ENCODE measurements at places on chromosomes 4 and X. TPM values are rescaled to one million over a fixed set of nuclear protein-coding genes. Genes with fewer than 3 reads are reported as not detected.
A peak's percentile ranks its signal among the peaks of the same experiment; 100 is the strongest.

- H3K4me3 ChIP-seq: no peak overlapping the region
- peaks cover 9% of the 10 kb centered on the region for H3K36me3 ChIP-seq
- no peaks in the 10 kb centered on the region for H3K27me3 ChIP-seq
Observed at GRCh38 chr4:1986578-1987210, 22.1 kb downstream of the NELFA start.

- no peak for DNase-seq
- H3K4me1 ChIP-seq: no peaks in the 10 kb centered on the region
- H3K27me3 ChIP-seq: no peaks in the 10 kb centered on the region
- H3K27ac ChIP-seq: no peak overlapping the region
- H3K36me3 ChIP-seq: no peaks in the 10 kb centered on the region
Observed at GRCh38 chr4:90103991-90104390, 23.2 kb upstream of the CCSER1 start.

Gene GABRG1
- total RNA-seq: not detected

GRCh38 chr4:72690771-72691170 lies 121.8 kb upstream of the ADAMTS3 start:
- H3K4me1 ChIP-seq: no peaks in the 10 kb centered on the region
- no peak overlapping the region for H3K27ac ChIP-seq
- DNase-seq: no peak
- H3K36me3 ChIP-seq: no peaks in the 10 kb centered on the region
- no peaks in the 10 kb centered on the region for H3K27me3 ChIP-seq

- no peak overlapping the region for H3K27ac ChIP-seq
- H3K27me3 ChIP-seq: no peaks in the 10 kb centered on the region
- no peak overlapping the region for H3K4me3 ChIP-seq
- no peaks in the 10 kb centered on the region for H3K36me3 ChIP-seq
- no peak for DNase-seq
Observed at GRCh38 chrX:135416546-135416945, 5.2 kb upstream of the SMIM10L2A start.

- H3K4me1 ChIP-seq: no peaks in the 10 kb centered on the region
- H3K36me3 ChIP-seq: no peaks in the 10 kb centered on the region
- no peak for DNase-seq
Observed at GRCh38 chrX:73206366-73206765, 8.3 kb downstream of the NAP1L2 start.

DNA sequence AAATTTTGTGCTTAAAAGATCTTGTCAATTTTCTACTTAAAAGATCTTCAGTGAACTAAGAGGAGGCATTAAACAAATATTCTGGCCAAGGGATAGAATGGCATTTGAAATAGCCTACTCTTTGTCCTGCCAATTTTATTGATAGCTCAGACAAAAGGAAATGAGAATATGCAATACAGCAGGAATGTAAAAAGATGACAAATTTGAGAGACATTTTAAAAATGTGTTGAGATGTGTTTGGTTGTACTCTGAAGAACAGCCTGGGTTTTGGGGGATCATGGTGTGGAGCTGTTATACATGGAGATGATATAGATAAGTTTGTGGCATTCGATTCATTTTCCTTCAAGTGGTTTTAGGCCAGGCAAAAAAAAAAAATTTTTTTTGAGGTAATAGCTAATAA lies 11.6 kb upstream of the MAD2L1 start:
- DNase-seq: no peak
- H3K36me3 ChIP-seq: no peaks in the 10 kb centered on the region
- no peak overlapping the region for H3K4me3 ChIP-seq
- H3K27me3 ChIP-seq: no peaks in the 10 kb centered on the region

DNA sequence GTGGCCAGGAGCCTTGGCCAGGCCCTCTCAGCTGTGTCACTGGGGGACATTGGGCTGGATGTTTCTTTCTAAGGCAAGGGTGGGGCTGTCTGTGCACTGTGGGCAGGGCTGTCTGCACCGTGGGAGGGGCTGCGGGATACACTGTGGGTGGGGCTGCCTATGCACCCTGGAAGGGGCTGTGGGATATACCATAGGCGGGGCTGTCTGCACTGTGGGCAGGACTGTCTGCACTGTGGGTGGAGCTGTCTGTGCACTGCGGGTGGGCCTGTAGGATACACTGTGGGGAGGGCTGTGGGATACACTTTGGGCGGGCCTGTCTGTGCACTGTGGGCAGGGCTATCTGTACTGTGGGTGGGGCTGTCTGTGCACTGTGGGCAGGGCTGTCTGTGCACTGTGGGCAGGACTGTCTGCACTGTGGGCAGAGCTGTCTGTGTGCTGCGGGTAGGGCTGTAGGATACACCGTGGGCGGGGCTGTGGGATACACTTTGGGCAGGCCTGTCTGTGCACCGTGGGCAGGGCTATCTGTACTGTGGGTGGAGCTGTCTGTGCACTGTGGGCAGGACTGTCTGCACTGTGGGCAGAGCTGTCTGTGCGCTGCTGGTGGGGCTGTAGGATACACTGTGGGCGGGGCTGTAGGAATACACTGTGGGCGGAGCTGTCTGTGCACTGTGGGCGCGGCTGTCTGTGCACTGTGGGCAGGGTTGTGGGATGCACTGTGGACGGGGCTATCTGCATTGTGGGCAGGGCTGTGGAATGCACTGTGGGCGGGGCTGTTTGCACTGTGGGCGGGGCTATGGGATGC lies 31.1 kb downstream of the ACOX3 start:
- no peak overlapping the region for H3K4me3 ChIP-seq
- no peak overlapping the region for H3K27ac ChIP-seq
- DNase-seq: peak; percentile 62
- no peaks in the 10 kb centered on the region for H3K4me1 ChIP-seq
- H3K36me3 ChIP-seq: no peaks in the 10 kb centered on the region

GRCh38 chr4:169062897-169063244 lies 52.8 kb upstream of the CBR4 start:
- no peaks in the 10 kb centered on the region for H3K4me1 ChIP-seq
- peak overlapping the region; percentile 61 for H3K27ac ChIP-seq
- no peak overlapping the region for H3K4me3 ChIP-seq

Gene CPEB2
- total RNA-seq: 12.0 TPM

Gene SPP1
- total RNA-seq: 11.6 TPM

Gene KCTD8
- total RNA-seq: 0.27 TPM

GRCh38 chrX:9855561-9856283 lies 69.5 kb downstream of the SHROOM2 start:
- no peak for DNase-seq
- H3K27ac ChIP-seq: no peak overlapping the region
- H3K27me3 ChIP-seq: no peaks in the 10 kb centered on the region

DNA sequence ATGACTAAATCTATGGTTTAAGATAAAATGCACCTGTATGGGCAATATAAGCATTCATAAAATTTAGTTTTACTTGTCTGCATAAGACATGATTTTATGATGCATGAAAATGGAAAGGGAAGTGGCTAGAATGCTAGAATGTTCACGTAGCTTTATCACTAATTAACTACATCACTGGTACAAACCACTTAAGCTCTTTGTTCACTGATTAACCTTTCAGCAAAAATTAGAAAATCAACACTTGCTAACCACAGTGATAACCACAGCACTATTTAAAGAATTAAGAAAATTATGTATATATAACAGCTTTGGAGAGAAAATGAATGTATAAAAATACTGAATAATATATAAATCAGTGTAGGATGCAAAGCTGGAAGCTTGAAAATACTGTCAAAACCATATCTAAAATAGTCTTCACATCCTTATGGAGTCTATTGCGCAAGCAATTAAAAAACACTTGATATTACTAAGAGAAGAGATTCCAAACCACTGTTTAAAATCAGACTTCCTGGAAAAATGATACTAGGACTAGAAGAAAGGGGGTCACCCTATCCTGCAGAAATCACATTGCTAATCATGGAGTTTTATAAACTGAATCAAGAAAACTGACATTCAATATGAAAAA lies 51.9 kb downstream of the EFHC2 start:
- no peak overlapping the region for H3K27ac ChIP-seq
- no peaks in the 10 kb centered on the region for H3K27me3 ChIP-seq
- H3K4me1 ChIP-seq: no peaks in the 10 kb centered on the region
- H3K36me3 ChIP-seq: no peaks in the 10 kb centered on the region

DNA sequence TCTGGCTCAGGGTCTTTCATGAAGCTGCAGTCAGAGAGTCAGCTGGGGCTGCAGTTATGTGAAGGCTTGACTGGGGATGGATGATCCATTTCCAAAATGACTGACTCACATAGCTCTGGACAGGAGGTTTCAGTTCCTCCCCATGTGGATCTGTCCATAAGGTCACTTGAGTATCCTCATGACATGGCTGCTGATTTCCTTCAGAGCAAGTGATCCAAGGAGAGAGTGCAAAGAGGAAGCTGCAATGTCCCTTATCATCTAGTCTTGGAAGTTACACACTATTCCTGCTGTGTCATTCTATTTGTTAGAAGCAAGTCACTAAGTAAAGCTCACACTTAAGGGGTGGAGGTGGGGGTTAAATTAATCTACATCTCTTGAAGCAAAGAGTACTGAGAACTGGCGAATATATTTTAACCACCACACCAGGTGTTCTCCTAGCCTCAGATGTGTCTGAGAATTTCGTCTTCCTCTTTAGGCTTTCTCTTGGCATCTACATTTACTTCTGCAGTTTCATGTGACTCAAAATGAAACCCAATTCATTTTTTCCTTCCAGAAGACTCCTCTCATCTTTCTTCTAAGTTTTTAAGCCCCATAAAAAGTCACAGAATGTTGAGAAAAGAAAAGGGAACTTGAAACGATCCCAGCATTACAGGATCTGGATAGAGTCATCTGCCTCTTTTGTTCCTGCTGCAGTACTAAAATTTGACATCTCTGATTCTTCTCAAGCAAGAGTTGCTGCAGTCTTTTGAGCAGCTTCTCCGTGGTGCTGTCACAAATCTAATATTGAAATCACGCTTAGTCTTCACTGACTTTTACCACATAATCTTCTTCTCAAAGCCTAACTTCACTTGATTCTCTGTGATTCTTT lies 3.8 kb upstream of the GRPR start:
- no peaks in the 10 kb centered on the region for H3K27me3 ChIP-seq
- no peak overlapping the region for H3K27ac ChIP-seq
- no peak for DNase-seq

DNA sequence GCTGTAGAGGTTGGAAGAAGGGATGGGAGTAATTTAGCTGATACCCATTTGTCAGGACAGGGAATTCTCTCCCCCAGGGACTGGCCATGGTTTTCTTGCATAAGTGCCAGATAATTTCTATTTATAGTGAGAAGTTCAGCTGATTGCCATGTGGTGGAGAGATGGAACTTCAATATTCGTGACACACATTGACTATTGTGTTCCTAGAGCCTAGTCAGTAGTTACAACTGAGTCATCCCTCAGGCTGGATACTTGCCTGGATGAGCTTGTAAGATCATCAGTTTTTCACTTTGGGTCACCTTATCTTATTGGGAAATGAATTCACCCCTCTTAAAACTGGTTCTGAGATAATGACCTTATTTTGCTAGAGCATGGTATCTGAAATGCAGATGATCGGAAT lies 32.2 kb downstream of the CFAP299 start:
- no peak overlapping the region for H3K4me3 ChIP-seq
- DNase-seq: no peak
- H3K4me1 ChIP-seq: no peaks in the 10 kb centered on the region
- H3K27me3 ChIP-seq: no peaks in the 10 kb centered on the region

- H3K27ac ChIP-seq: no peak overlapping the region
- no peak for DNase-seq
- H3K4me3 ChIP-seq: no peak overlapping the region
- no peaks in the 10 kb centered on the region for H3K27me3 ChIP-seq
- no peaks in the 10 kb centered on the region for H3K4me1 ChIP-seq
Observed at GRCh38 chr4:38921151-38921550, 53.5 kb downstream of the FAM114A1 start.

Gene SYP
- total RNA-seq: 6.4 TPM

Gene FRG2
- not detected for total RNA-seq

- DNase-seq: no peak
- H3K4me1 ChIP-seq: no peaks in the 10 kb centered on the region
- no peaks in the 10 kb centered on the region for H3K36me3 ChIP-seq
- H3K27me3 ChIP-seq: no peaks in the 10 kb centered on the region
Observed at GRCh38 chr4:139493176-139493575, 39.3 kb downstream of the RAB33B start.

Gene DACH2
- total RNA-seq: not detected

- DNase-seq: no peak
- no peak overlapping the region for H3K27ac ChIP-seq
- no peaks in the 10 kb centered on the region for H3K36me3 ChIP-seq
- H3K4me3 ChIP-seq: no peak overlapping the region
- no peaks in the 10 kb centered on the region for H3K4me1 ChIP-seq
Observed at GRCh38 chr4:128161138-128161537, 100.0 kb downstream of the LARP1B start.

Gene HHIP
- total RNA-seq: 5.9 TPM

GRCh38 chr4:155632310-155632840 lies 34.3 kb upstream of the GUCY1A1 start:
- DNase-seq: no peak
- no peaks in the 10 kb centered on the region for H3K4me1 ChIP-seq
- no peaks in the 10 kb centered on the region for H3K36me3 ChIP-seq
- H3K27ac ChIP-seq: no peak overlapping the region
- no peak overlapping the region for H3K4me3 ChIP-seq

- no peak overlapping the region for H3K27ac ChIP-seq
- no peak for DNase-seq
- no peaks in the 10 kb centered on the region for H3K4me1 ChIP-seq
- H3K27me3 ChIP-seq: no peaks in the 10 kb centered on the region
- H3K36me3 ChIP-seq: no peaks in the 10 kb centered on the region
Observed at GRCh38 chr4:40299811-40300292, 35.3 kb upstream of the CHRNA9 start.

Gene ARHGAP6
- total RNA-seq: 1.1 TPM

GRCh38 chrX:78493180-78493579 lies 165.8 kb upstream of the CYSLTR1 start:
- no peak for DNase-seq
- no peak overlapping the region for H3K4me3 ChIP-seq
- H3K4me1 ChIP-seq: no peaks in the 10 kb centered on the region
- no peak overlapping the region for H3K27ac ChIP-seq
- H3K27me3 ChIP-seq: no peaks in the 10 kb centered on the region
- no peaks in the 10 kb centered on the region for H3K36me3 ChIP-seq
